ENCODE measurements at places on chromosomes 6 and 20. TPM values are rescaled to one million over a fixed set of nuclear protein-coding genes. Genes with fewer than 3 reads are reported as not detected.

The OXT gene
- total RNA-seq: not detected

The LIN28B gene
- not detected for total RNA-seq

The IFT52 gene
- 15.7 TPM for total RNA-seq

The IPCEF1 gene
- 9.5 TPM for total RNA-seq

The RFX6 gene
- not detected for total RNA-seq

The MARCKS gene
- total RNA-seq: 0.11 TPM

Measured in T-helper 2 cell treated with Interferon-gamma antibody and Interleukin-4, amounts not matched to agents 100 ng/mL and 5 ng/mL, for 36 hours (primary cell).